ENCODE measurements at places on chromosomes 7 and 10. TPM values are rescaled to one million over a fixed set of nuclear protein-coding genes. Genes with fewer than 3 reads are reported as not detected.

FFAR4 gene
- not detected for total RNA-seq

- DNase-seq = no peak
Measured at GRCh38 chr10:105956550-105956949, 1208.0 kb downstream of the SORCS1 start.

MRLN gene
- not detected for total RNA-seq

DNA sequence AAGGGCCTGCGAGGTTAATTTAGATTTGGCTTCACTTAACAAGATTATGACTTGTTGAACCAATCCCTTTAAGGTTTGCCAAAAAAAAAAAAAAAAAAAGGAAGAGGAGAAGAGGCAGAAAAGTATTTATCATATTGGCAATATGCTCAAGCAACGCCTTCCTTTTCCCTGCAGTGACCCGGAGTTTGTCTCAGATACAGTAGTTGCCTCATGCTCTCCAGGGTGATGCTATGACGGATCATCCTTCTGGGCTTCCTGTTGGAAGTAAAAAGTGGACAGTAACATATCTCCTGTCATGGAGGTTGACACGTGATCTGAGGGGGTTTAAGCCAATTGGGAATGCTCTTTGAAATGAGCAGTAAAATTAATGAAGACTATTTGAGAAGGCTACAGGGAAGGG, 117.3 kb downstream of the BMPER start:
- DNase-seq = no peak

DNA sequence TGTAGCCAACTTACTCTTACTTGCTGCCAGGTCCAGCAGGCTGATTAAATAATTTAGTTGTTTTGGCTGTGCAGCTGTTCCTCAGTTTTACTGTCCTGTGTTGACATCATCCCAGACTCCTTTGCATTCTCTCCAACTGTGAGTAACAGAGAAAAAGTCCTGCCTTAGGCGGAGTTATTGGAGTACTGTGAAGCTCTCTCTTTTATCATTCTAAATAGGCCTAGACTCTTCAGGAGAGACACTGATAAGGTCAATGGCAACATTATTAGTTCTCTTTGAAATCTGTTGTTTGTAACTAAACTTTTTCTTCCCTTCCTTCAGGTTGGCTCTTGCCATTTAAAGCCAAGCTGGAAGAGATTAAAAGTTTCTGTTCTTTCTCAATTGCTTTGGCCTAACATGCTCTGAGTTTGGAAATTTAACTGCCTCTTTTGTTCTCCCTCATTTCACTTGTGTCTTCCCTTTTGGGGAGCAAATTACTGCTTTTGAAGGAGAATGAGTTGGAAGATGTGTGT, 215.7 kb upstream of the CSTF2T start:
- no peak for DNase-seq

BUB3 gene
- 247 TPM for total RNA-seq

DNA sequence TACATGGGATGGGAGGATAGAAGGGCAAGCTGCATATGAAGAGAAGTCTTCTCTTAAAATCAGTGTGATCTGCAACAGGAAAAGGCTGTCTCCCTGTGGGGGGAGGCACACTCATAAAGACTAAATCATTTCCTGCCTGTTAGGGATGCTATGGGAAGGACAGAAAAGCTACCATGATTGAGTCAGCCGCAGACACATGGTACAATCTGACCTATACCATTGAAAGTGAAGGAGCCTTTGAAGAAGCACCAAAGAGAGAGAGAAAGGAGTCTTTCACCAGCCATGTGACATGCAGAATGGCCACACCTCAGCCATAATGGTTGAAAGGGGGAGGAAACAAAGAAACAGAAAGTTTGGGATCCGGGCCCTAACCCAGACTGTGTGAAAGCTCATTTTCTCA, 29.1 kb downstream of the NUDCD3 start:
- DNase-seq = no peak

- DNase-seq = no peak
Measured at GRCh38 chr7:127887631-127888030, 143.6 kb downstream of the LRRC4 start.

DNA sequence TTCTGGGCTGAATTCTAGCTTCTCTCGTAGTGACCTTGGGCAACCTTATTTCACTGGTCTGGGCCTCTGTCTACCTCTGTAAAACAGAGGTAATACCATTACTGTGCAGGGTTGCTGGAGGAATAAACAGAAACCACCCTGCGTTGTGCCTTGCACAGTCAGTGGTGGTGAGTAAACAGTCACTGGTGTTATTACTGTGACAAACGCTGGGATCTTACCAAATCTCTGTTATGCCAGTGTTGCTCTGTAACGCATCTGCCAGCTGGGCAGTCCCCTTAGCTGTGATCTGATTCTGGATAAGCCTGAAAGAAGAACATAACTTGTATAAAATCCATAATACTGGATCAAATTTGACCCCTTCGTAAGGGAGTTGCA, 49.4 kb downstream of the NOD1 start:
- DNase-seq = no peak

GRCh38 chr7:53315981-53316380, 280.5 kb downstream of the POM121L12 start:
- DNase-seq = no peak

DNA sequence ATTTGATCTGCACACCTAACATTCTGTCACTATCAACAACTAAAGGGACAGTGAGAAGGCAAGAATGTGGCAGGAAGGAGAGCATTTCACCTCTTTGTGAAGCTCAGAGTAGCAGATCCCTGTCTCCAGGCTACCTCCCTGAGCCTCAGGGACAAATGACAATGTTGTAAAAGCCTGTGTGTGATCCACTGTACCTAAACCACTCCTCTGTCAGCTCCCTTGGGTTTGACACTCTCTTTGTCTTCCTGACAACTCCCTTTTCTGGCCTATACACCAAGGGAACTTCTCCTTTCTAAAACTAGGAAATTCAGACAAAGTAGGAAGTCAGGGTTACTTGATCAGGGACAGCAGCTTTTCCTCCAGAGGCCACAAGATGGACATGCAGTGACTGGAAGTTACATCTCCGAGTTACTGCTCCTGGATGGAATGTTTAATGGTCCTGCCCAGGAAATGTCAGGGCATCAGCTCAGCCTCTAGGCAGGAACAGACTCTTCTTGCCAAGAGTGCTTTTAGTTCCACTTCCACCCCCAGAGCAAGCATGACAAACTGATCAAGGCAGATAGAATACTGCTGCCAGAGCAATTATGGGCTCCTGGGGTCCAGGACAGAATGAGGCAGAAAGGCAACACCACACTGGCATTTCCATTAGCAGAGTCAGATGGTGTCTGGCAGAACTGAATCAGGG, 1014.5 kb upstream of the LRRTM3 start:
- DNase-seq = no peak

DKK1 gene
- total RNA-seq = 2.7 TPM

GSTO2 gene
- 86.5 TPM for total RNA-seq

All from NCI-H460 (cell line).